ENCODE measurements at places on chromosomes 2 and 18.

DNA sequence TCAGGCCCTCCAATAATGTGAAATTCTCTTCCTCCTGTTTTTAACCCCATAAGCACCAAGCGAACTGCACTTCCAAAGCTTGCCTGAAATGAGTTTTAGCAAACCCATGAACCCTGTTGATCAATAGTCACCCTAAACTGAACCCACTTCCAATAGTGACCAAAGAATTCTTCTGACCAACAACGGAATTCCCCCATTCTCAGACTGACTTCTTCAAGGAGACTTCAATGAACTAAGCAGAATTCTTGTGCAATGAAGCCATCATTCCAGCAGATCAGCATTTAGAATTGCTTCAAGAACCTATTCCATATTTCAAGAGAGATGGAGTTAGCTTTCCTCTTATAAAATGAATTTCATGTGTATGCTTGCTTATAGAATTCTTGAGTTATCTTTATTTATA is 176.9 kb upstream of the FN1 start:
- DNase-seq, result no peak

- DNase-seq, result no peak
These were observed 132.2 kb downstream of the PIK3C3 start for GRCh38 chr18:42087235-42087634.

DNA sequence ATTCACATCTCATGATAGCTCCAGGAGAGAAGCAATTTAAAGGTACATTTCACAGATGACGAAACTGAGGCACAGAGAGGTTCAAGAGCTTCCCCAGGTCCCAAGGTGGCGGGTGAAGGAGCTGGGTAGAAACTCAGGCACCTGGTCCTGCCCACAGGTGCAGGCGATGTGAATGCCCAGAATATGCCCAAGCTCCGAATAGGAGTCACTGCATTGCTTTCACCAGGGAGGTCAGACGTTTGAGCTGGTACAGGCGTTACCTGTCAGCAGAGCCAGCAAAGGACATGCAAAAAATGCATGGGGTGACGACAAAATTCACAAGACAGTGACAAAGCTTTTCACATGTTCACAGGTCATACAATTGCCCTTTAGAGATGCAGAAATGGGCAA is 247.9 kb downstream of the HDAC4 start:
- no peak for DNase-seq

GRCh38 chr2:43763091-43763490 is 10.7 kb upstream of the DYNC2LI1 start:
- DNase-seq, result no peak

DNA sequence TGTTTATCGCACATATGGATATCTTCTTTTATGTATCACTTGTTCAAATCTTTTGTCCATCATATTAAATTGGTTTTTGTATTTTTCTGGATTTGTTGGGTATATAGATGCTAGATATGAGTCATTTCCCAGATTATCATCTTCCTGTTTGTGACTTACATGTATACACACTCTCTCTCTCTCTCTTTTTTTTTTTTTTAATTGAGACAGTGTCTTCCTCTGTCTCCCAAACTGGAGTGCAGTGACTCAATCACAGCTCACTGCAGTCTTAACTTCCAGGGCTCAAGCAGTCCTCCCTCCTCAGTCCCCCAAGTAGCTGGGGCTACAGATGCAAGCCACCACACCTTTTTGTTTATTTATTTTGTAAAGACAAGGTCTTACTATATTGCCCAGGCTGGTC is 43.8 kb downstream of the XIRP2 start:
- no peak for DNase-seq

GRCh38 chr2:137897082-137897481 is 67.2 kb upstream of the HNMT start:
- no peak for DNase-seq

- DNase-seq, result no peak
These were observed 70.3 kb downstream of the HAUS1 start for GRCh38 chr18:46174342-46175041.

DNA sequence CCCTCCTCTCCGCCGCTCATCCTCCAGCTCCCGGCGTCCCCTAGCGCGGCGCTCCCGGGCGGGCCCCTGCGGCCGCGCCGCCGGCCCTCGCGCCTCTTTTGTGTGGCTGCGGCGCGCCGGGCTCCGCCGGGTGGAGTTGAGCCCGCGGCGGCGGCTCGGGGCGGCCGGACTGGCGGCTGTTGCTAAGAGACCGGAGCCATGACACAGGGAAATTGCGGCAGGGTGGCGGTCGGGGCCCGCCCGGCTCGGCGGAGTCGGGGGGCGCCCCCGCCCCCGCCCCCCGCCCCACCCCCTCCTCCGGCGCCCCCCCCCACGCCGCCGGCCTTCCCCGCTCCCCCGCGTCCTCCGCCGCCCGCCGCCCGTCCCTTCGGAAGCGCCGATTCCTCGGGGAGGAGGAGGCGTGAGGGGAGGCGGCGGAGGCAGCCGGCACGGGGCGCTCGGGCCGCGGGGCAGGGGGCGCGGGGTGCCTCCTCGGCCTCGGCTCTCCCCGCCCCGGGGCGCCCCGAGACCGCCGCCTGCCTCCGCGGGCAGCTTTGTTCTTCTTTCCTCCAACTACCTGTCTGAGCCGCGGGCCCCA is at the start of gene TMEM200C:
Gene TMEM200C (minus strand): TSS at position 224 of the 577 bp plus-strand sequence. CDS start 3,459 bp downstream, outside the sequence.
- DNase-seq, result no peak

- DNase-seq, result no peak
These were observed 1283.2 kb upstream of the NXPH2 start for GRCh38 chr2:140063356-140063755.

- DNase-seq, result no peak
These were observed 102.2 kb upstream of the UXS1 start for GRCh38 chr2:106296182-106296815.

DNA sequence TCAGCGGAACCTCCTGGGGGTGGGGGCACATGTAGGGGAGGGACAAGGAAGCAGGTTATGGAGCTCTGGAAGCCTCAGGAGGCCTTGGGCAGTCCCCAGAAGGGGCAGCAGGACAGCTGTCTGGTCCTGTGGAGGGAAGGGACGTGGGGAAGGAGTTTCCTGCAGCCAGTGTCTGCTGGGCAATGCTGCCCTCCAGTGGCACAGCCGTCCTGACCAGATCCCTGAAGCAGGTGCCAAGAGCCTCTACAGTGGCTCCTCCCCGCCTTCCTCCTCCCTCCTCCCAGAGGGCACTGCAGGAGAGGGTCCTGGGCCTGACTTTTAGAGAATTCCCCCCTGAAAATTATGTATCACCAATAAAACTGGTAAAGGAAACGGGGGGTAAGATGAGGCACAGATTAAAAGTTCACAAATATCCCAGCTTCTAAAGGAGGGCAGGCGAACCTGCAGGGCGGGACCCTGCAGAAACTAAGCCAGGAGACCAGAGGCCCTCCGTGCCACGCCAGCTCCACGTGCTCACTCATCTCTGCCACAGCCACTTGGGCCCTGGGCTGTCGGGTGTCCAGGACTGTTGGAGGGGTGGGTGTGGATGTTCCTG is 258.5 kb downstream of the TWIST2 start:
- no peak for DNase-seq

DNA sequence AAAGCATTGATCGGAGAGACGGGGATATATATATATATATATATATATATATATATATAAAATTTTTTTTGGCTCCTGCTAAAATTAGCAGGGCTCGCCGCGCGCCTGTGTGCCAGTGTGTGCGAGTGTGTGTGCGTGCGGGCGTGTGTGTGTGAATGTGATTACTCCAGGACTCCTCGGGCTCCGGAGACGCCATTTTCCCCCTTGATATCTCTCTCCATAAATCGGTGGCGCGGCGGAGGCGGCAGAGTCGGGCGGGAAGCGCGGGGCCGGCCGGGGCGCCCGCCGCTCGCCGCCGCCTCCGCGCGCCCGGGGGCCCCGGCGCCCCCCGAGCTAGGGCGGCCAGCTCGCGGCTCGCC is 795 bp upstream of the SETBP1 start:
- no peak for DNase-seq

- DNase-seq, result no peak
These were observed 9.6 kb downstream of the HOXD8 start for GRCh38 chr2:176138923-176139660.

DNA sequence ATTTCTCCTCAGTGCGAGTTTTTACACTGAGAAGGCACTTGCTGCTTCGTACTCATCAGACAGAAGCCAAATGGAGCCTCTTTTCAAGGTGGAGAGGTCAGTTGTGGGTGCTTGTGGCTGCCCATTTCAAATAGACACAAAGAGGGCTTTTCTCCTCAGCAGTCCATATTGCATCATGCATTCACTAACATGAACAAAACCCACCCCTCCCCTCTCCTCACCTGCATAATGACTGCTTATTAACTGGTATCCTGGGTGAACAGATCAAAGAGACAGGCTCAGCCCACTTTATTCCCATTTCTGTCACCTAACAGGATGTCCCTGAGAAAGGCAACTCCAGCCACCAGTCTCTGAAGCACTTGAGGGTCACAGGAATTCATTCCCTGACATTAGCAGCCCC is 28.9 kb downstream of the KLF7 start:
- DNase-seq, result no peak

DNA sequence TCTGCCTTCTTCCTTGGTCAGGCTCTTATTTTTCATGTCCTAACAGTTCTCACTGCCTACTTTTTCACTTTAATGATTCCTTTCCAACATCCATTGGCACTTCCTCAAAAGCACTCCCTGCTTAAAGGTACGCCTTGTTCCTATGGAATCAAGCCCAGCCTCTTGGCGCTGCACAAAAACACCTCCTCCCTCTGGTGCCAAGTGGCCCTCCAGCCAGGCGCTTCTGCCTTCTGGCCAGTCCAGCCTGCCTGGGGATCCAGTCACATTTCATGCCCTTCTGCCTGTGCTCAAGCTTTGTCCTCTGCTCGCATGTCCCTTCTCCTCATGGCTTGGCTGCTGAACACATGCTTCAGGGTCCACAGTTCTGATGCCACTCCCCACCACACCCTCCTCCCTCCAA is 6.3 kb downstream of the TPRKB start:
- no peak for DNase-seq

DNA sequence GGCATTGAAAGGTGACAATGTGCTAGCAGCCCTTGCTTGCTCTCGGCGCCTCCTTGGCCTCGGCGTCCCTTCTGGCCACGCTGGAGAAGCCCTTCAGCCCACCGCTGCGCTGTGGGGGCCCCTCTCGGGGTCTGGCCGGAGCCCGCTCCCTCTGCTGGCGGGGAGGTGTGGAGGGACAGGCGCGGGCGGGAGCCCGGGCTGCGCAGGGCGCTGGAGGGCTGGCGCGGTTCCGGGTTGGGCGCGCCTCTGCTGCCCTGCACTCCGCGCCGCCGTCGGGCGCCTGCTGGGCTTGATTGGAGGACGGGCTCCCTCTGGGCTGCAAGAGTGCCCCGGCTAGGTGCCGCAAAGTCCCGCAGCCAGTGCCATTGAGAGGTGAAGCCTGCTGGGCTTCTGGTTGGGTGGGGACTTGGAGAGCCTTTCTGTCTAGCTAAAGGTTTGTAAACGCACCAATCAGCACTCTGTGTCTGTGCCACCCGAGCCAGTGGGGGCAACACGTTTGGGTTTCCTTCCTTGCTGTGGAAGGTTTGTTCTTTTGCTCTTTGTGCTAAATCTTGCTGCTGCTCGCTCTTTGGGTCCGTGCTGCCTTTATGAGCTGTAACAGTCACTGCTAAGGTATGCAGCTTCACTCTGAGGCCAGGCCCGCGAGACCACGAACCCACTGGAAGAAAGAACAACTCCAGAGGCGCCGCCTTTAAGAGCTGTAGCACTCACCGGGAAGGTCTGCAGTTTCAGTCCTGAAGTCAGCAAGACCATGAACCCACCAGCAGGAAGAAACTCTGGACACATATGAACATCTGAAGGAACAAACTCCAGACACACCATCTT is 14.8 kb upstream of the IMP4 start:
- DNase-seq, result no peak

- DNase-seq, result no peak
These were observed 190.7 kb upstream of the SIX2 start for GRCh38 chr2:45199973-45200372.

DNA sequence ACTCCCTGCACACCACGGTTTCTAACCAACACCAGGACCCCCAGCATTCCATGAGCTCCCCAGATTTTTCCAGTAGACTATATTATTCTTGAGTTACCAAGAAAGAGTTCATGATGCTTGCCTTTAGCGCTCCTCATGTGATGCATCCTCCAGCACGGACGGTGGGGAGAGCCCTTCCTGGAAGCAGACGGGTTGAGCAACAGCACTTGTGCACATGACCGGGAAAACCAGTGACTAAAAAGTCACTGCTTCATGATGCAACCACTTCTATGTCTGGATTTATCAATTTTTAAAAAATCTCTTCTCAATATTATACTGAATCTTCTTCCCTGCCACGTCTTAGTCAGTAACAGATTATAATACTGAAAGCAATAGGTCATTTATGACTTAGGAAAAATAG is 20.4 kb upstream of the DOK6 start:
- no peak for DNase-seq

GRCh38 chr2:19879120-19879519 is 22.7 kb downstream of the TTC32 start:
- no peak for DNase-seq

GRCh38 chr18:57833441-57834101 is 30.5 kb upstream of the ATP8B1 start:
- DNase-seq, result no peak

DNA sequence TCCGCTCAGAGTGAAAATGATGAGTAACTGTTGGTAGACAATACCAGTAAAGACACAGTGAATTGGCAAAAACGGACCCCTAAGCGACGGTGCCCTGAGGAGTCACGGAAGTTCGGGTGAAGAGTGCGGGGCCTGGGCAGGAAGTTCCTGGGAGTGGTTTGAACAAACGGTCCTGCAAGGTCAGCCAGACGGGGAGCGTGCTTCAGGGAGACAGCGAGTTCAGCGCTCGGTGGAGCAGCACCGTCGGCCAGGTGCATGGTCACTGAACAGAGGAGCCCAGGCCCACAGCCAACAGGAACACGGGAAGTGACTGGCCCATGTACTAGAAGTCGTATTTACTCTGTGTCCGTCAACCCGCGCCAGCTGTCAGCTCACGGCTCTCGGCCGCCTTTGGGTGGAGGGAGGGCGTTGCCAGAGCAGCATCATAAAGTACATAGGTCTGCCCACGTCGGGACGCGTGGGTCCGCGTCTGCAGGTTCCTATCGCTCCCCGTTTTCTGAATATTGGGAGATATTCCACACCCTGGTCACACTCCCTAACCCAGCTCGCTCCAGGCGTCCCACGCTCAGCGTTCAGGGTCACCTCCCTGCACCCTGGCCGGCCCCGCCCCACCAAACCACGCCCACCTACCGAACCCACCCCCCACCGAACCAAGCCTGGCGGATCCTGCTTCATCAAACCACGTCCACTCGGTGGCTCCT is 75.6 kb upstream of the UXS1 start:
- no peak for DNase-seq

GRCh38 chr18:39550701-39551100 is 1985.1 kb upstream of the CELF4 start:
- no peak for DNase-seq
